ENCODE measurements at places on chromosomes 1 and 21.
A peak's percentile ranks its signal among the peaks of the same experiment; 100 is the strongest.

DNA sequence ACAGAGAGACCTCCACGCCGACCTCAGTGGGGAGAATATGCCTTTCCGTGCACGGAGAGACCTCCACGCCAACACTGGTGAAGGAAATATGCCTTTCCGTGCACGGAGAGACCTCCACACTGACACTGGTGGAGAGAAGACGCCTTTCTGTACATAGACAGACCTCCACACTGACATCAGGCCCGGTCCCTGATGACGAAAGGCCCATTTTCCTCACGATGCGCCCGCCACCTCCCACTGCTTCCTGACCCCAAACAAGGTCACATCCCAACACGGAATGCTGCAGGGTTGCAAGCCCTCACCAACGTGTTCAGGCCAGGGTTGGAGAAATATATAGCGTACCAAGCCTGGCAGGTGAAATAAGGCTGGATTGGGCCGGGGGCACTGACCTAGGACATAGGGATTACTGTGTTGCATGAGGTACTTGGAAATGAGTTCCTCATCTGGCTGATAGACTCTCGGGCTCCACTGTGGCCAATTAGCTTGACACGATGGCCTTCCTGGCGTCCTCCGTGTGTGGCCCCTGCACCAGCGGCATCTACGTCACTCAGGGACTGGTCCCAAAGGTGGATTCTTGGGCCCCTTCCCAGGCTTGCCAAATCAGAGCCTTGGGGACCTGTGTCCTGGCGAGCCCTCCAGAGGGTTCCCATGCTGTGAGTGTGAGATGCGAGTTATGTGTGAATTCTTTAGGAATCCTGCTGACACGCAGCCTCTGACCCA is 16.5 kb upstream of the SUMO3 start:
- no peaks in the 10 kb centered on the region for H3K36me3 ChIP-seq
- DNase-seq: no peak
- peaks cover 5% of the 10 kb centered on the region for H3K27me3 ChIP-seq
- no peak overlapping the region for H3K27ac ChIP-seq
- H3K4me1 ChIP-seq: peaks cover 7% of the 10 kb centered on the region

GRCh38 chr1:81801651-81802456 is 1.1 kb downstream of the ADGRL2 start:
- H3K4me3 ChIP-seq: no peak overlapping the region
- no peak overlapping the region for H3K27ac ChIP-seq
- peaks cover 53% of the 10 kb centered on the region for H3K27me3 ChIP-seq
- H3K4me1 ChIP-seq: peaks cover 4% of the 10 kb centered on the region

DNA sequence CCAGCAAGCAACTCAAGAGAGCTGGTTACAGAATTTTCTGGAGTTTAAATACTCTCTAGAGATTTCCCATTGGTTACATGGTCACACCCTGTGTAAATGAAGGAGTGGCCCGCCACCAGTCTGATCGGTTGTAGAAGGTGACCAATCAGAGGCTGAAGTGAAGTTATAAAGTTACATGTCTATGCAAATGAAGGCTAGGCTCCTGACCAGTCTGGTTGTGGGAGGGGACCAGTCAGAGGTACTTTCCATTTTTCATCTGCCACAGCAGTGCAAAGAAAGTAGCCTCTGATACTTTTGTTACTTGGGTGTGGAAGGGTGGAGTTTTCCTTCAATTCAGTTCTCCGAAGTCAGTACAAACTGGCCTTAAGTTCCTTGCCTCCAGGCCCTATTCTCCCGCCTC is 273.7 kb downstream of the BARHL2 start:
- peaks cover 8% of the 10 kb centered on the region for H3K27me3 ChIP-seq
- DNase-seq: no peak
- H3K4me1 ChIP-seq: no peaks in the 10 kb centered on the region
- no peak overlapping the region for H3K27ac ChIP-seq

DNA sequence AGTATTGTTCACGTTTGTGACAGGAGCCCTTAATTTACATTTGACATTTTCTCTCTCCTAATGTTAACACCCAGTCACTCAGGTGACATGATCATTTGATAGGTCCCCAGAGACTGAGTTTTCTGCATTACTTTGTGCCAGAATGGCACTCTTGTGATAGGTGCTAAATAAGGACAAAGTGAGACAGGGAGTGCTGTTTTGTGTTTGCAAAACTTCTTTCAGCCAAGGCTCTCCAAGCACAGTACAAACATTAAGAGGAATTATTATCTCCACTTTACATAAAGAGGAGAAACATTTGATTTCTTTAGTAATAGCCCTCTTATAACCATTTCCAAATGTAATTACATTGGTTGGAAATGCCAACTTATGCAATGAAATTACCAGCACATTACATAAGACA is 355.2 kb downstream of the NTNG1 start:
- H3K27ac ChIP-seq: no peak overlapping the region
- DNase-seq: no peak
- no peaks in the 10 kb centered on the region for H3K36me3 ChIP-seq
- no peaks in the 10 kb centered on the region for H3K4me1 ChIP-seq

DNA sequence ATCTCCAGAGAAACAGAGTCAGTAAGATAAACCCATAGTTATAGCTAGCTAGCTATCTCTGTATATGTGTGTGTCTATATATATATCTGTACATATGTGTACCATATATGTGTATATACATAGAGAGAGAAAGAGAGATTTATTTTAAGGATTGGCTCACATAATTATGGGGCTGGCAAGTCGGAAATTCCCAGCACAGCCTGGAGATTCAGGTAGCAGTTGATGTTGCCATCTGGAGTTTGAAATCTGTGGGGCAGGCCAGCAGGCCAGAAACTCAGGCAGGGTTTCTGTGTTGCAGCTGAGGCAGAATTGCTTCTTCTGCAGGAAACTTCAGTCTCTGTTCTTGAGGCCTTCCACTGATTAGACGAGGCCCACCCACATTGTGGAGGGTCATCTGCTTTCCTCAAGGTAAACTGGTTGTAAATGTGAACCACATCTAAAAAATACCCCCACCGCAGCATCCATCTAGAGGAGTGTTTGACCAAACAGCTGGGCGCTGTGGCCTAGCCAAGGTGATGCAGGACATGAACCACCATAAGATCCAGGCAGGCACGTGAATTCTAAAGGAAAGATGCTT is 81.0 kb downstream of the FBXO2 start:
- H3K27me3 ChIP-seq: peaks cover 4% of the 10 kb centered on the region
- H3K36me3 ChIP-seq: no peaks in the 10 kb centered on the region
- no peak for DNase-seq
- H3K4me3 ChIP-seq: no peak overlapping the region
- no peak overlapping the region for H3K27ac ChIP-seq
- H3K4me1 ChIP-seq: no peaks in the 10 kb centered on the region

DNA sequence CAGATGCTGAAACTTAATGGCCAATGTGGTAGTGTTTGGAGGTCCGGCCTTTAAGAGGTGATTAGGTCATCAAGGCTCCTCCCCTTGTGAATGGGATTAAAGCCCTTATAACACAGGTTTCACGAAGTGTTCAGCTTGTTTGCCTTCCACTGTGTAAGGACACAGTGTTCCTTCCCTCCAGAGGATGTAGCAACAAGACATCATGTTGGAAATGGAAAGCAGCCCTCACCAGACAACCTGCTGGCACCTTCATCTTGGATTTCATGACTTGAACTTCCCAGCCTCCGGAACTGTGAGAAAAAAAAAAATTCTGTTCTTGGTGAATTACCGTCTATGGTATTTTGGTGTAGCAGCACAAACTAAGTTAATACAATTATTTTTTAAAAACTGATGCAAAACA is 613.8 kb downstream of the KIF26B start:
- no peaks in the 10 kb centered on the region for H3K36me3 ChIP-seq
- H3K27me3 ChIP-seq: no peaks in the 10 kb centered on the region
- no peaks in the 10 kb centered on the region for H3K4me1 ChIP-seq
- H3K27ac ChIP-seq: no peak overlapping the region
- DNase-seq: no peak

GRCh38 chr1:159832309-159832708 is 5.6 kb downstream of the SLAMF8 start:
- peaks cover 5% of the 10 kb centered on the region for H3K27me3 ChIP-seq
- H3K4me3 ChIP-seq: no peak overlapping the region
- H3K4me1 ChIP-seq: peaks cover 23% of the 10 kb centered on the region
- DNase-seq: no peak

DNA sequence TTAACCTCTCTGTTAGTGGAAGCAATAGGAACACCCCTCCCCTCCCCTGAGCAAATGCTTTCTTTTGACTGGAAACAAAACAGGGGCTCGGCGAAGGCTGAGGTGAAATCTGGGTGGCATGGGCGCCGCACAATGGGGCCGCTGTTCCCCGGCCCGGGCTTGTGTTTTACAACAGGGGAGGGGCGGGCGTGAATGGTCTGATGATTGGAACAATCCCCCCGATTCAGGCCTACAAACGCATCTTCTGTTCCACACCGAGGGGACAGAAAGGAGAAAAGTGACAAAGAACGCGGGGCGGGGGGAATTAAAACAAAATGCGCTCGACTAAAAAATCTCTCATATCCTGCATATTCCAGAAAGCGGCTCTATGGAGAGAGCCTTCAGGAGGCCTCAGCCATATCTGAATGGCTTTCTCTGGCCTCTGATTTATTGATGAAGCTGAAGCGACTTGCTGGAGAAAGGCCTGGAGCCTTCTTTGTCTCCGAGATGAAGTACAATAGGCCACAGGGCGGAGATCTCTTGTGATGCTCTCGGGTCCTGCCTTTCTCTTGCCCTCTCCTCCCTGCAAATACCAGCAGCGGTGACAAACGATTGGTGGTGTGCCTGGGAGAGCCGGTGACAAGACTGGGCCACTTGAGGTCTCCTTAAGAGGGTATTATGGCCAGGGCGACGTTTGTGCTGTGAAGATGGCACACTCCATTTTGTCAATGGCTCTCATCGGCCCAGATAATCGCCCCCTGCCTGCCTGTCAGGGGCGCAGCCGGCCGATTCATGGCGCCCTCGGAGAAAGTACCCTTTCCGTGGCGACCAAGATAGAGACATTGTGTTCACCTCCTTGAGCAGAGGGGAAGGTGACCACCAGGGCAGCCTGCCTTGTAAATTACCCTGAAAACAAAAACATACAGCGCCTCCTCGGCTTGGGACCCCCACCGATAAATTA is 47.1 kb upstream of the OLIG2 start:
- no peak for DNase-seq
- H3K36me3 ChIP-seq: no peaks in the 10 kb centered on the region
- peaks cover 10% of the 10 kb centered on the region for H3K27me3 ChIP-seq
- no peaks in the 10 kb centered on the region for H3K4me1 ChIP-seq
- H3K27ac ChIP-seq: no peak overlapping the region
- no peak overlapping the region for H3K4me3 ChIP-seq

DNA sequence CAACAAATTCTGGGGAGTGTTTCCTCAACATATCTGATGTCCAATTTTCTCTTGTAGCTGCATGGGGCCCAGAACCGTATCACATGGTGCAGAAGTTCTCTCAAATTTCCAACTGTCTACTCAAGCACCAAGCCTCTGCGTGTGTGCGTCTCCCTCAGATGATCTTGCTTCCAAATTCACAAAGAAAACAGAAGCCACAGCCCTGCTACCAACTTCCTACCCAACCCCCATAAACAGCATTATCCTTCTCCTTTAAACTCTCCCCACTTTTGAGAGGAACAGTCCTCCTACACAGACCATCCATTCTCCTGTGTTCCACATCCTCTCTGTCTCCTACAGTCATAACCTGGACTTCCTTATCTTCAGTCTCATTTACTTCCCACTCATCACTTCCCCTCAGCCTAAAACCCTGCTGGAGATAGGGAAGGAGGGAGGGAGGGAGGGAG is 354.1 kb downstream of the SMYD3 start:
- H3K36me3 ChIP-seq: no peaks in the 10 kb centered on the region
- no peaks in the 10 kb centered on the region for H3K27me3 ChIP-seq
- no peaks in the 10 kb centered on the region for H3K4me1 ChIP-seq
- DNase-seq: no peak
- H3K4me3 ChIP-seq: no peak overlapping the region

DNA sequence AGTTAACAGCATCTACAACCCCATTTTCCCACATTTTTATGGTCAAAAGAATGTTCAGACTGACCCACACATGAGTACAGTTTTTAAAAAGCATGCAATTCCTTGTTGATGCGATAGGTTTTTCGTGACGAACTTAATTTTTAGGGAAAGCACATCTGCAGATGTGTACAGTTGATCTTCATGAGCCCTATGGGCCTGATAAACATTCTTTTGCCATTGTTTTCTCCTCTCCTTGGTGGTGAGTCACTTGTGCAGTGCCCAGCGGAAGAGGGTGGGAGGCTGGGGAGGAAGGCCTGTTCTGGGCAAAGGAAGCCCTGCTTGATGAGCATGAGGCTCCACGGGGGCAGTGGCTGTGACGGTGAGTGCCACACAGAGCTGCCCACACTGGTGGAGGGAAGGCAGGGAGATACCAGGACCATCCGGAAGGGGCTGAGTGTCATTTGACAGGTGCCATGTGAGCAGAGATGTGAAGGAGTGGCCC is 5.3 kb downstream of the ARF1 start:
- H3K27ac ChIP-seq: peak overlapping the region; percentile 80
- peaks cover 81% of the 10 kb centered on the region for H3K4me1 ChIP-seq
- DNase-seq: no peak
- H3K36me3 ChIP-seq: peaks cover 83% of the 10 kb centered on the region
- H3K27me3 ChIP-seq: no peaks in the 10 kb centered on the region
- H3K4me3 ChIP-seq: peak overlapping the region; percentile 18

GRCh38 chr1:19762175-19762779 is 37.4 kb downstream of the TMCO4 start:
- no peak overlapping the region for H3K27ac ChIP-seq
- no peak overlapping the region for H3K4me3 ChIP-seq
- H3K27me3 ChIP-seq: no peaks in the 10 kb centered on the region
- no peaks in the 10 kb centered on the region for H3K36me3 ChIP-seq

DNA sequence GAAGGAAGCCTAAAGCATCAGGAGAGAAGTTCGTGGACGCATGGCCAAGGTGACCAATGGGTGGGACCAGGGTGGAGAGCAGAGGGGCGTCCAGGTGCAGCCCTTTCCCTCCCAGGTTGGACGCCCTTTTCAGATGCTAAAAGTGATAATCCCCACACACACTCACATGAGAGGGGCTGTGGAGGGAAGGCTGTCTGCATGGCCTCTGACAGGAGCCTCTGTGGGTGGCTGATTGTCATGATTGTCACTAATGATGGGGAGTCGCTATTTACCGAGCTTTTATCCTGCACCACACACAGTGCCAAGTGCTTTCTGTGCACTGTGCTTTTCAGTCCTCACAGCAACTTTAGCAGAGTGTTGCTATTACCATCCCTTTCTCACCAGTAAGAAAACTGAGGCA is 27.1 kb upstream of the C1QA start:
- no peaks in the 10 kb centered on the region for H3K4me1 ChIP-seq
- H3K27me3 ChIP-seq: peaks cover 30% of the 10 kb centered on the region
- no peak overlapping the region for H3K4me3 ChIP-seq
- H3K36me3 ChIP-seq: no peaks in the 10 kb centered on the region

GRCh38 chr1:23561813-23562100 is 2.5 kb upstream of the ID3 start:
- peaks cover 21% of the 10 kb centered on the region for H3K36me3 ChIP-seq
- H3K27me3 ChIP-seq: peaks cover 42% of the 10 kb centered on the region
- H3K27ac ChIP-seq: peak overlapping the region; percentile 25
- peaks cover 56% of the 10 kb centered on the region for H3K4me1 ChIP-seq
- H3K4me3 ChIP-seq: no peak overlapping the region
- no peak for DNase-seq

GRCh38 chr1:7781923-7782495 is 2.1 kb upstream of the PER3 start:
- DNase-seq: peak; percentile 33
- peaks cover 29% of the 10 kb centered on the region for H3K4me1 ChIP-seq
- H3K36me3 ChIP-seq: peaks cover 27% of the 10 kb centered on the region
- peaks cover 3% of the 10 kb centered on the region for H3K27me3 ChIP-seq

GRCh38 chr1:112325504-112325903 is 70.5 kb upstream of the CTTNBP2NL start:
- no peak for DNase-seq
- H3K27ac ChIP-seq: no peak overlapping the region
- H3K27me3 ChIP-seq: peaks cover 20% of the 10 kb centered on the region
- no peaks in the 10 kb centered on the region for H3K36me3 ChIP-seq
- no peaks in the 10 kb centered on the region for H3K4me1 ChIP-seq
- H3K4me3 ChIP-seq: no peak overlapping the region
